Neural crest cell (in vitro differentiated cells): ENCODE measurements at places on chromosomes 7 and 10.
A peak's percentile ranks its signal among the peaks of the same experiment; 100 is the strongest.

DNA sequence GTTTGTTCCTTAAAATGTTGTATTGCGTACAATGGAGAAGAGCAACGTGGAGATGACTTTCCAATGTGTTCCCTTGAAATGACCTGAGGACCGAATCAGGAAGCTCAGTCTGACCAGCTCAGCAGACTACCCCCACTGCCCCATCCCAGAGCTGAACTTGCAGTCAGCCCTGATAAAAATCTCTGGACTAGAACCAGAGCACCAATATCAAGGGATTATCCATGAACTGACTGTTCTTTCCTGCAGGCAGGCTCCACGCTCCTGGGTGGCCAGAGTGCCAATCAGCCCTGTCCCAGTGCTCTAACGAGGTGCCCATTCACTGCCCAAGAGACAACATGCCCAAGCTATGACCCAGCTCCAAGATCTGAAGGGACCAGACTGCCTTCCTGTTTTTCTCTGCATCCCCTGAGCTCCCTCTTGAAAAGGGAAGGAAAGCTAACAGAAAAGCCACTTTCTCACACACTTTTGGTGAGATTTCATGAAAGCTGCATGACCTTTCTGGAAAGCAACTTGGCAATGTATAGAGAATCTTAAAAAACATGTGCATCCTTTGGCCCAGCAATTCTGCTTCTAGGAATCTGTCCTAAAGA, 130.2 kb downstream of the KCNMA1 start:
- H3K4me1 ChIP-seq, result peaks cover 22% of the 10 kb centered on the region
- no peak overlapping the region for H3K4me3 ChIP-seq
- H3K36me3 ChIP-seq, result no peaks in the 10 kb centered on the region
- no peak for DNase-seq
- no peak overlapping the region for H3K27ac ChIP-seq

- no peaks in the 10 kb centered on the region for H3K36me3 ChIP-seq
- H3K4me1 ChIP-seq, result peaks cover 14% of the 10 kb centered on the region
- no peak overlapping the region for H3K27ac ChIP-seq
- no peak overlapping the region for H3K4me3 ChIP-seq
- no peaks in the 10 kb centered on the region for H3K27me3 ChIP-seq
These were observed 25.3 kb upstream of the MTPAP start for GRCh38 chr10:30374353-30374752.

- no peak overlapping the region for H3K27ac ChIP-seq
- no peaks in the 10 kb centered on the region for H3K4me1 ChIP-seq
- H3K27me3 ChIP-seq, result no peaks in the 10 kb centered on the region
- no peak overlapping the region for H3K4me3 ChIP-seq
- H3K36me3 ChIP-seq, result no peaks in the 10 kb centered on the region
These were observed 124.6 kb upstream of the NRBF2 start for GRCh38 chr10:63008491-63008890.

DNA sequence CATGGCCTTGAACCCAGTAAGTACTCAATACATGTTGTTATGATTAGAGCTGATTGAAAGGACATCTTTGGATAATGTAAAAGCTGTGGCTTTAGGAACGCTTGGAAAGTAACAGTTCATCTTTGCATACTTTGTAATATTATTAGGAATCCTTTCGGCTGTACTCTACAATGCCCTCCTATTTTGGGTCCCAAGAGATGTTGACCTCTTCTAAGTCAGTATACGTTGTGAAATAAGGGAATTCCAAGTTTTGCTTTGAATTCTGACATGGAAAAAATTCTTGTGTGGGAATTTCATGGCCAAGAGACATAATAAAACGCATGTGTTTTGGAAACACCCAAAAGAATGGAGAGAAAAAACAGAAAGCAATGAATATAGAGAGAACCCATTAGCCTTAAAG, 7.7 kb downstream of the AGR3 start:
- H3K4me1 ChIP-seq, result no peaks in the 10 kb centered on the region
- no peaks in the 10 kb centered on the region for H3K27me3 ChIP-seq
- no peaks in the 10 kb centered on the region for H3K36me3 ChIP-seq
- H3K4me3 ChIP-seq, result no peak overlapping the region
- no peak for DNase-seq

GRCh38 chr10:97667463-97667862, 19.6 kb downstream of the AVPI1 start:
- H3K27me3 ChIP-seq, result no peaks in the 10 kb centered on the region
- no peak for DNase-seq
- H3K27ac ChIP-seq, result no peak overlapping the region

DNA sequence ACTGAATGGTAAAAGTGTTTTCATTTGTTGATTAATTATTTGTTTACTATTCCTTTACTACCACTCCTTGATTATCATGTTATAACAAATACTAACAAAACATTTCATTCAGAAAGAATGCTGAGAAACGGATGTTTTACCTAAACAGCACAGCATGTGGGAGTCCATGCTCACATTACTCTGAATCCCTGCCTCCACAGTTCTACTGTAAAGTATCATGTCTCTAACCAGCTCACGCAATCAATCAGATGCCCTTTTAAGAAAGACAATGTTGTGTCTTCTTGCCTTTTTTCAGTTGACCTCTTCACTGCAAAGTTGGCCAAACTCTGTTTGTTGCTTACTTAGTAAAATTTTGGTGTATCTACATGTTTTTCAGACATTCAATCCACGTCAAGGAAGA, 232.5 kb upstream of the MDFIC start:
- no peak for DNase-seq
- no peaks in the 10 kb centered on the region for H3K36me3 ChIP-seq
- H3K27me3 ChIP-seq, result no peaks in the 10 kb centered on the region

- no peak overlapping the region for H3K27ac ChIP-seq
- DNase-seq, result no peak
- H3K27me3 ChIP-seq, result no peaks in the 10 kb centered on the region
- H3K36me3 ChIP-seq, result no peaks in the 10 kb centered on the region
These were observed 61.1 kb upstream of the NPSR1 start for GRCh38 chr7:34596887-34597286.

- no peak for DNase-seq
- no peaks in the 10 kb centered on the region for H3K4me1 ChIP-seq
- no peak overlapping the region for H3K27ac ChIP-seq
- no peaks in the 10 kb centered on the region for H3K36me3 ChIP-seq
- no peaks in the 10 kb centered on the region for H3K27me3 ChIP-seq
- H3K4me3 ChIP-seq, result no peak overlapping the region
These were observed 277.3 kb upstream of the SEMA3D start for GRCh38 chr7:85464042-85464651.

- H3K27me3 ChIP-seq, result no peaks in the 10 kb centered on the region
- DNase-seq, result no peak
- H3K27ac ChIP-seq, result no peak overlapping the region
These were observed 17.5 kb upstream of the KIF20B start for GRCh38 chr10:89683883-89684282.

- H3K4me3 ChIP-seq, result no peak overlapping the region
- peaks cover 6% of the 10 kb centered on the region for H3K36me3 ChIP-seq
- no peak for DNase-seq
- H3K27ac ChIP-seq, result no peak overlapping the region
- H3K27me3 ChIP-seq, result no peaks in the 10 kb centered on the region
- H3K4me1 ChIP-seq, result no peaks in the 10 kb centered on the region
These were observed 118.5 kb downstream of the GLRX3 start for GRCh38 chr10:130254662-130255061.

- no peak for DNase-seq
- H3K4me3 ChIP-seq, result no peak overlapping the region
- H3K36me3 ChIP-seq, result no peaks in the 10 kb centered on the region
- H3K27me3 ChIP-seq, result peaks cover 14% of the 10 kb centered on the region
These were observed 37.6 kb upstream of the MYO3A start for GRCh38 chr10:25896421-25896820.

DNA sequence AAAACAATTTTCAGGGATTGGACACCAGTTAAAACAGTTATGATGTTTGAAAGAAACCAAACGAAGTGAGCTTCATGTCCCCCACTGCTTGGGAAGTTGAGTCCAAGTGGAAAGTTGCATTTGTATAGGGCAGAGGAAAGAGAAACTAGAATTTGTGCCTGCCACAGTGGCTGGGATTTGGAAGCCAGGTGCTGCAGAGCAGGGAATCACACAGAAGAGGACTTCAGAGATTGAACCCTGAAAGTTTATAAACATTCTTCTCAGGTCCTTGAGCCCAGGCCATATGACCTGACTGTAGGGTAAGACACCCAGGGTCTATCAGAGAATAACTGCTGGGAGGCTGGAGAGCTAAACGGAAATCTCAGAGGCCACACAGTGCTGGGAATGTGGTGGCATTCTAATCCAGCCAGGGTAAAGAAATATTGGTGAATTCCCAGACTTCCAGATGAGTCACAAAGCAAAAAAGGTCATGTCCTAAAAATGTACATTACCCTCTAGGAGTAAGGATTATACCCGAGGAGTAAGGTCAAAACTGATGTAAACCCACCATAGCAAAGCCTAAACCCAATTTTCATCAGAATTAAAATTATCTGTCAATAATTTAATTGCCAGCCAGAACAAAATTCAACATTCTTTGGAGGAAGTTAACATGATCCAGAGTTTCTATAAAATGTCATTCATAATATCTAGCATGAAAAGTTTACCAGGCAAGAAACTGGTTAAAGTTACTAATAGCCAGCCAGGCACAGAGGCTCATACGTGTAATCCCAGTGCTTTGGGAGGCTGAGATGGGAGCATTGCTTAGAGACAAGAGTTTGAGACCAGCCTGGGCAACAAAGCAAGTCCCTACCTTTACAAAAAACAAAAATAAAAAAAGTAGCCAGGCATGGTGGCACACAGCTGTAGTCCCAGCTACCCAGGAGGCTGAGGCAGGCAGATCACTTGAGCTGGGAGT, 31.2 kb downstream of the TOMM7 start:
- H3K36me3 ChIP-seq, result no peaks in the 10 kb centered on the region
- no peak overlapping the region for H3K4me3 ChIP-seq
- no peak overlapping the region for H3K27ac ChIP-seq
- no peak for DNase-seq

DNA sequence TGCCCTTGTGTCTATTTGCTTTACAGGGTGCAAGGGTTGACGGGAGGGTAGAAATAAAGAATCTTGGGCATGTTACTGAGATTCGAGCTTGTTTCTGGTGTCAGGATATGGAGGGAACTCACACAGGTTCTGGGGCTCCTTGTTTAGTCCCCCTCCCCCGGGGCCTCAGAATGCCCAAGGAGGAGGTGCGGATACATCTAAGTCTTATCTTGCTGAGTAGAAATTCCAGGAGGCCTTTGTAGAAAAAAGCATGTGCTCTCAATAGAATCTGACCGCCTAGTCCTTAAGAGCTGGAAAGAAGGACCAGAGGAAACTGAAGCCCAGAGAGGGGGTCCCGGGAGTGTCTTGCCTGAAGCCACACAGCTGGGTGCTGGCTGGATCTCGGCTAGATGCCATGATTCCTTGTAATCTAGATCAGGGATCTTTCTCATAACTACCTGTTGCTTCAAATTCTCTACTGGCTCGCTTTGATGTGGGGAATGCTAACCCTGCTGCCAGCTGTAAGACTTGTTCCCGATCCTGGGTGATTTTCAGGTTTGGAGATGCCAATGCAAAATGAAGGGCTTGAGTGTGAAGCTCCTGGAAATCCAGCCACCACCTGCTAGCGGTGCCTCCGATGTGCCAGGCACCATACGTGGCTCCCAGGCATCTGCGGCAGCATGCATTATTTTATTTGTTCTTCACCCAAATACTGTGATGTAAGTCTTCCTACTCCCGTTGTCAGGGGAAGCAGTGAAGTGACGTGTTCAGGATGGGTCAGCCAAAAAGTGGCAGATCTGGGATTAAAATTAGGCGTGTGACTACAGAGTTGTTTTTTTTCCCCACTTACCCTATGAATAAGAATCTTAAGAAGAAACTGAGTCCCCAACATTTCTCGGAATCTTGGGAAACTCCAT, 226.0 kb downstream of the TCF7L2 start:
- no peaks in the 10 kb centered on the region for H3K27me3 ChIP-seq
- H3K4me1 ChIP-seq, result peaks cover 13% of the 10 kb centered on the region
- H3K36me3 ChIP-seq, result no peaks in the 10 kb centered on the region
- H3K27ac ChIP-seq, result no peak overlapping the region
- no peak for DNase-seq

DNA sequence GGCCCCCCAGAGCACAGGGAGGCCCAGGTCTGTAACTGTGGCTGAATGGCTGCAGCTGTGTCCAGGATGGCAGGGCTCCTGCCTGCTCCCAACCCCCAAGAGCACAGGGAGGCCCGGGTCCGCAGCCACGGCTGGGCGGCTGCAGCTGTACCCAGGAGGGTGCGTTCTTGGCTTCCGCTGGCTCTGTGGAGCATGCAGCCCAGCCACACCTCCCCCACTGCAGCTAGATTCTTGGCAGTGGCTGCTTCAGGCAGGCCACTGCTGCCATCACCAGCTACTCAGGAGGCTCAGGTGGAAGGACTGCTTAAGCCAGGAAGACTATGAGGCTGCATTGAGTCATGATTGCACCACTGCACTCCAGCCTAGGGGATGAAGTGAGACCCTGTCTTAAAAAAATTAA, 27.9 kb downstream of the C7orf25 start:
- peaks cover 19% of the 10 kb centered on the region for H3K4me1 ChIP-seq
- no peak overlapping the region for H3K4me3 ChIP-seq
- H3K27me3 ChIP-seq, result peaks cover 4% of the 10 kb centered on the region
- no peak overlapping the region for H3K27ac ChIP-seq

DNA sequence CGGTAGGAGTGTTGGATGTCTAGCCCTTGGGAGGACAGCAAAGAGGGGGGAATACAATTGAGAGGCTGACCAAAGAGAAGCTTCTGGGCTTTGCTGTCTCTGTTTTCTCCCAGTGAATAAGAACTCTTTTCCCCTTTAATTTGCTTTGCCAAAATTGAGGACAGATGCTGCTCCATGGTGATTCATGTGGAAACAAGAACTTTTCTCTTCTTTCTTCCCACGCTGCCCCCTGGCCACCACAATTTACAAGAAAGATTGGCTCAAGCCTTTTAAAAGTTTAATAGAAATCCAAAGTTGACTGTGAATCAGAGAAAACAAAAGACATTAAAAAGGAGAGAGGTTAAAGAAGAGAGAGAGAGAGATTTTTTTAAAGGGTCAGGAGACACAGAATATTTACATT, 49.0 kb downstream of the PRR15 start:
- no peak overlapping the region for H3K27ac ChIP-seq
- no peaks in the 10 kb centered on the region for H3K27me3 ChIP-seq
- no peaks in the 10 kb centered on the region for H3K36me3 ChIP-seq
- no peaks in the 10 kb centered on the region for H3K4me1 ChIP-seq
- no peak for DNase-seq

- no peak overlapping the region for H3K4me3 ChIP-seq
- DNase-seq, result peak; percentile 58
- H3K27ac ChIP-seq, result no peak overlapping the region
- no peaks in the 10 kb centered on the region for H3K27me3 ChIP-seq
- peaks cover 5% of the 10 kb centered on the region for H3K36me3 ChIP-seq
- H3K4me1 ChIP-seq, result peaks cover 14% of the 10 kb centered on the region
These were observed 174.2 kb downstream of the PTN start for GRCh38 chr7:137169282-137169698.

- no peak overlapping the region for H3K27ac ChIP-seq
- H3K4me1 ChIP-seq, result no peaks in the 10 kb centered on the region
- H3K36me3 ChIP-seq, result peaks cover 3% of the 10 kb centered on the region
- no peak overlapping the region for H3K4me3 ChIP-seq
- no peak for DNase-seq
- H3K27me3 ChIP-seq, result no peaks in the 10 kb centered on the region
These were observed 191.6 kb downstream of the BICC1 start for GRCh38 chr10:58704226-58704625.

GRCh38 chr10:110425684-110426293, 71.9 kb upstream of the DUSP5 start:
- no peak overlapping the region for H3K4me3 ChIP-seq
- H3K27ac ChIP-seq, result no peak overlapping the region
- no peaks in the 10 kb centered on the region for H3K27me3 ChIP-seq
- H3K4me1 ChIP-seq, result no peaks in the 10 kb centered on the region
